ENCODE measurements at places on chromosomes 11 and 22.

DNA sequence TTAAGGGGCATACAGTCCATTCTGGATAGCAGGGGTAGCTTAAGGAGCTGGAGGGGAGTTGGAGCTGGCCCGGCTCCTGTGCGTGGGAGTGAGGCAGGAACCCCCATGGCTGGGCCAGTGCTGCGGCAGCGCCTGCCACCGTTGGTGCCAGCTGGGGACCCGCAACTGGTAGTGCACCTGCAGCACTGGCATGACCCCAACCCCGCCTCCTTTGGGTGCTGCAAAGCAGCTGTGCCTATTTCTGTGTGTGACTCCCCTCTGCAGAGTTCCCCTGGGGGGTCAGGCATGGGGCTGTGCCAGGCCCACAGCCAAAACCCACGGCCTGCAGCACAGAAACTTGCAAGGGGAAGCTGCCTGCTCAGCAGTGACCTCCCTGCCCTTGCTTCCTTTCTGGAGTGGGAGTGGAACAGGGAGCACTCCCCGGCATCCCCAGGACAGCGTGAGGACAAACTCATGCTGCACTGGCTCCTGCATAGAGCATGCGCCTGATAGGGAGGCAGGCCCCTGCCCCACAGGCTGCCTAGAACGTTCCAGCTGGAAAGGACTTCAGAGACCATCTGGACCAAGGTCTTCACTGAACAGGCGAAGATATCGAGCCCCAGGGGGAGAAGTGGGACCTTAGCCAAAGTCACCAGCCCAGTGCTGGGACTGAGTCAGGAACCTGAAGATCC, 26.2 kb upstream of the RAB1B start:
- no peak for DNase-seq

- peak; percentile 85 for DNase-seq
Observed at GRCh38 chr22:43263645-43264514, 76.9 kb upstream of the TTLL12 start.

- no peak for DNase-seq
Observed at GRCh38 chr22:38863531-38864131, 8.4 kb downstream of the CBX6 start.

GRCh38 chr11:68303083-68303482, 9.3 kb upstream of the LRP5 start:
- no peak for DNase-seq

DNA sequence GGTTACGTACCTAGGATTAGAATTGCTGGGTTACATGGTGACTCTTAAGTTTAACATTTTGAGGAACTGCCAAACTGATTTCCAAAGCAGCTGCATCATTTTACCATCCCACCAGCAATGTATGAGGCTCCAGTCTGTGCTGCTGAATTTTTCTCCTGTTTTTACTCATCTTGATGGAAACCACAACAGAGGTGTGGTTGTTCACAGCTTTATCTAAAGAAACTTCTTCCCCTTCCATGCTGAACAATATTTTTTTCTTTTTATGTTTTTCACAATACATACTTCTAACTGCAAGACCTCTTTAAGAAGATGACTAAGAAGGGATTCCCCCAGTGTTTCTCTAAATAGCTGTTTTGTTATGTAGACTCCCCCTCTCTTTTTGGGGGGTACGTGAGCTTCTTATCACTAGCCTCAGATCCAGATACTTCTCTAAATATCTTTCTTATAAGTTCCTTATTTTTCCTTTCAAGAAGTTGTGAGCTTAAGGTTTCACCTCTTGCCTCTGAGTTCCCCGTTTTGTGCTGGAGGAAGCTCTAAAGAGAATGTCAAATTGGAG, 24.0 kb downstream of the TCP11L1 start:
- DNase-seq = no peak

Measured in HT1080 (cell line).